Hepatocyte (in vitro differentiated cells): ENCODE measurements at places on chromosomes 7 and 10. TPM values are rescaled to one million over a fixed set of nuclear protein-coding genes. Genes with fewer than 3 reads are reported as not detected.

Gene ERVW-1
- total RNA-seq = 0.37 TPM in 1 of 2 replicates, not detected in the other

DNA sequence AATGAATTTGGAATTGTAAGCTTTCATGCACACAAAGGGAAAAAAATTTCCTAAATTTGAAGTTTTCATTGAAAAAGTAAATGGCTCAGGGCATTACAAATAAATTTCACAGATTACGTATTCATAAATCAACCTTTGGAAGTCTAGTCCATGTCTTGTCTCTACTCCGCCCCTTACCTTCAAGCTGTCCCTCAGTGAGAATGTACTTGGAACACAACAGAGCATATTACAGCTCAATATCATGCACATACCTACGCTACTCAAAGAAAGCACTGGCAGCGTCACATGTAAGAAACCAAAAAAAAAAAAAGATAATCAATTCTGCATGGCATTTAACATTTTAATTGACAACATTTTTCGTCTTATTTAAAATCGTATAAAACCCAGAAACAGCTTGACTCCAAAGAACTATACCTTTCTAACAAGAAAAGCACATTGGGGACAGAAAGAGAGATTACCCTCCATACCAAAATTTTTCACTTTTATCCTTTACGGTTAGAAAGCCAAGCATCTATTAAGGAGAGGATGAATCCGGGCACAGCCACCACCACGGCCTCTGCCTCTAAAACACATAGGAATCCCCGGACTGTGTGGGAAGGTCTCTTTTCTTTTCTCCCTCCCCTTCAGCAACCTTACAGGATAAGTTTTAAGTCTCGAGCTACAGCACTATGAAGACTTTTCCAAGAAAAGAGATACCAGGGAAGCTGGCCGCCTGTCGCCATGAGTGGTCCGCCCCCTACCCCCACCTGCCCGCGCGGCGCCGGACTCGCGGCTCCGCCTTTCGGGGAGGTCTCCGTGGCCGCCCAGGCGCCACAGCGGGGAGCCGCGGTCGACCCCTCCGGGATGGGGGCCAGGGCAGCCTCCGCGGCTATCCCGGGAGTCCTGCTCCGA lies 1.1 kb downstream of the JMJD1C start:
- H3K27ac ChIP-seq = peak overlapping the region; percentile 97
- H3K4me3 ChIP-seq = peak overlapping the region; percentile 82
- no peaks in the 10 kb centered on the region for H3K4me1 ChIP-seq
- DNase-seq = peak; percentile 11

DNA sequence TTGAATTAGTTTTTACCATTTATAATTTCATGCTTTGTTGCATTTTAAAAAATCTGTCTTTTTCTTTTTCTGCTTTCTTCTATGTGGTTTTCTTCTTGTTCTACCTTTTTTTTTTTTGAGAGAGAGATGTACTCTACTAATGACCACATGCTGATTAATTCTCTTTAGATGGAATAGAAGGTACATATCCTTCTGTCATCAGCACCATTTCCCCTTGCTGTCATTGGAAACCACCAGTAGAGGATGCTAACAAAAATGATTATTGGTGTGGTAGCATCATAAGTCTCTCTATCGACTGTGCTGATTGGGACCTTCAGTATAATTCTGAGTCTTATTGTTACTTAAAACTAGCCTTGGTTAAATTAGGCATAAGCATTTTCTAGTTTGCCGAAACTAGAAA lies 3.6 kb downstream of the ZEB1 start:
- DNase-seq = no peak
- H3K27ac ChIP-seq = no peak overlapping the region
- H3K4me1 ChIP-seq = no peaks in the 10 kb centered on the region
- H3K27me3 ChIP-seq = peaks cover 46% of the 10 kb centered on the region
- no peak overlapping the region for H3K4me3 ChIP-seq
- H3K36me3 ChIP-seq = no peaks in the 10 kb centered on the region

DNA sequence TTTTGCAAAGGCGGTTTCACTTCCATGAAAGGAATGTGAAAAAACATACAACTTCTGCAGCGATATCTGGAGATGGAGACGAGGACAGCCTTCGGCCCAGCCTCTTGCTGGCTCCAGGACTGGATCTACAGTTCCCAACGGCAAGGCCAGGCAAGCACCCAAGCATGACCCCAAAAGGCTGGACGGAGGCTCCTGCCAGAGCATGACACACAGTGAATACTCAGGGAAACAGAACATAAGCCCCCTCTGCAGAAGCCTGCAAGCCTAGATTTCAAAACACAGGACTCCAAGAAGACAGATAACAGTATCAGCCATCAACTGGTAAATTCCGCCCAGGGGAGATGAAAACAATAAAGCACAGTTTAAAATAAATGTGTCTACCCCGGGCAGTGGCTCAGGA lies 3.3 kb upstream of the LRRC27 start:
- peaks cover 22% of the 10 kb centered on the region for H3K4me1 ChIP-seq
- no peaks in the 10 kb centered on the region for H3K27me3 ChIP-seq
- H3K36me3 ChIP-seq = no peaks in the 10 kb centered on the region

GRCh38 chr7:85030893-85031292 lies 156.0 kb downstream of the SEMA3D start:
- no peak overlapping the region for H3K4me3 ChIP-seq
- DNase-seq = peak; percentile 49
- no peaks in the 10 kb centered on the region for H3K27me3 ChIP-seq
- H3K27ac ChIP-seq = peak overlapping the region; percentile 0

DNA sequence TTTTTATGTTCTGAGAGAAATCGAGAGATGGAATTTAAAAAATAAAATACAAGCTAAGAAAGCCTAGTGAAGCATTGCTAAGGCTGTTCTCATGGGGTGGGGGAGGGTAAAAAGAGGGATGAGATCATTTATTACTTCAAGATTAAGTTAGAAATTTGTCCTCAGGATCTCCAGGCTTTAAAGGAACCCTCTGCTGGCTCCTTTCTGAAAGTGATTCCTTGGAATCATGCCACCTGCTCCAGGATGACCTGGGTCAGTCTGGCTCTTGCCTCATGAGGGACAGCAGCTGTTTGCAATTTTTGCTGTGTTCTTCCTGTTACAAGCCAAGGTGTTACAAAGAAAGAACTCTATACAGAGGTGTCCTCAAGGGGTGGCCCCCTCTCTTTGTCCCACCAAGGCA lies 69.8 kb downstream of the CDK1 start:
- H3K4me3 ChIP-seq = no peak overlapping the region
- H3K27me3 ChIP-seq = no peaks in the 10 kb centered on the region
- H3K36me3 ChIP-seq = no peaks in the 10 kb centered on the region
- peak; percentile 34 for DNase-seq
